ENCODE measurements at places on chromosomes 1 and 21.
A peak's percentile ranks its signal among the peaks of the same experiment; 100 is the strongest.

GRCh38 chr1:112798292-112798691, 83.2 kb upstream of the PPM1J start:
- DNase-seq = no peak

DNA sequence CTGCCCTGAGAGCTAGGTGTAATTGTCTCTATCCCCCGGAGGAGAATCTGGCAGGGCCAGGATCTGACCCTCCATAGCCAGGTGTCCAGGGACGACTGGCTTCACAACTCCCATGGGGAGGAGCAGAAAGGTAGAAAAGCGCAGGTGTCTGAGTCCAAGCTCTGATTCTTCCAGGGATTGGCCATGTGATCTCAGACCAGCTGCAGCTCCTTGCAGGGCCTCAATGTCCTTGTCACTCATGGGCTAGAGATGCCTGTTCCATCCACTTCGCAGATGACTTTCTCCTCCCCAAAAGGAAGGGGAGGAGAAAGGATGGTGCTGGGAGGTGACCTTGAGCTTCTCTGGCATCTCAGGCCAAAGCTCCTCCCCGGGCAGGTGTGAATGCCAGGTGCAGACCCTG, 22.7 kb downstream of the HSPG2 start:
- no peak for DNase-seq

- no peak for DNase-seq
Measured at GRCh38 chr1:210381934-210382333, 53.2 kb downstream of the HHAT start.

DNA sequence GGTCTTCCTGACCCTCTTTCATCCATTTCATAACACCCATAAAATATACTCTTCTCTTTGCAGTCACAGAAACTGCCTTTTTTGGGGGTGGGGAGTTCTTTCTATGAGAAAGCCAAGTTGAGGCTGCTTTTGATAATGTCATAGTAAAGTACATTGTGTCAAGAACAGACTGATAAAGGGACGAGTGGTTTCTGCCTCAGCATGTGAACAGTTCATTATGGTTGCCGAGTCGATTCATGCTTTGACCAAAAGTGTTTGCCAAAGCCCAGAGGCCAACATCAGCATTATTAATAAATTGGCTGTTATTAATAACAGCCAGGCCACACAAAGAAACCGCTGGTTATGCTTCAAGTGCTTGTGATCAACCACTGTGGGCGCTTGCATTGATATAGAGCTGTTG, 162.0 kb downstream of the HUNK start:
- DNase-seq = no peak

DNA sequence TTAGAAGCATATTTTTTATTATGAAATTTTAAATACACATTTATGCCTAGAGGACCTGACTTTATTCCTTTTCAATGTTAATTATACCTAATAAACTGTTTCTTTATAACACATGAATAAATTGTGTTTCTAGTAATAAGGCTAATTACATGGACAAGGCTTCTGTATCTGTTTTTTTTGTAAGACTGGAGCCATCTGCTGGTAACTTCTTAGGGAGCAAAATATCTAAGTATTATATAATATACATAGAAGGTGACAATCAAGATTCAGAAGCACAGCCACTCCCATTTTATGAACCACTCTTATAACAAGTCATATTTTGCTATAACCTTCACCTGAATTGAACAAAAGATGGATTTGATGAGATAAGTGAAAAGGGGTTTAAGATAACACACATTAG, 84.2 kb downstream of the LBR start:
- no peak for DNase-seq

- no peak for DNase-seq
Measured at GRCh38 chr1:110155878-110156522, 5.7 kb downstream of the SLC6A17 start.

GRCh38 chr1:202576816-202577215, 133.4 kb downstream of the SYT2 start:
- DNase-seq = no peak

- DNase-seq = no peak
Measured at GRCh38 chr1:167210966-167211674, 9.6 kb upstream of the POU2F1 start.

GRCh38 chr21:44730951-44731579, 19.7 kb upstream of the TSPEAR start:
- no peak for DNase-seq

GRCh38 chr1:18630511-18631495, at the start of gene PAX7:
Gene PAX7 (plus strand): TSS chr1:18630846. CDS start chr1:18631604, 758 bp downstream.
- no peak for DNase-seq

DNA sequence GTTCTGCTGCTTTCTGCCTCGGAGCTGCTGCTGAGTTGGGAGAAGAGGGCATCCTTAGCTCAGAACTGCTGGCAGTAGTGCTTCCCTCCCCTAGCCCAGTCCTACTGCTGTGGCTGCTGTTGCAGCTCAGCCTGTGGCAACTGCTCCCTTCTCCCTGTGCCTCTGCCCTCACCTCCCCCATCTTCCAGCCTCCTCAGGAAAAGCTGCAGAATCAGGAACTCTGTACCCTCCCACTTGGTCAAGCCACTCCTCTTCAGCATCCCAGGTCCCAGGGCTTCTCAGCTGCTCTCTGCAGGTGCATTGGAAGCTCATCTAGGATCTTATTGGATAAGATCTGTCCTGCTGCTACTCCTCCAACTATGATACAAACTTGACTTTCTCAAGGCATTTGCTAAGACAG, 316.7 kb downstream of the BRINP2 start:
- DNase-seq = no peak

DNA sequence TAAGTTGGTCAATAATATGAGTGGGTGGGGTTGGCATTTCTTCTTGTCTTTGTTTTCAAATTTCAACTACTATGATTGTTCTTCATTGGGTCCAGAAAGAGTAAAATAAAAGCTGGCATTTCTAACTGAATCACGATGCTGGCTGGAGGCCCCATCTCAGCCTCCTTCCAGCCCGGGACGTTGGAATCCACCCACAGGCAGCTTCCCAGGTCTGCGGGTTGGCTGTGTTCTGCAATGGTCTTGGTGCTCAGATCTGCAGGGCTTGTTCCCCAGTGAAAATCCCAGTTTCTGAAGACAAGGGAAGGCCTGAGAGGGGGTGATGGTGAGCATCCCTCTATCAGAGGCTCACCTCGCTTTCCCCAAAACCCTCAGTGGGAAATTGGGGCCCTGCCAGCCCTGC, 54.7 kb upstream of the ARHGEF16 start:
- no peak for DNase-seq

- no peak for DNase-seq
Measured at GRCh38 chr1:43267291-43267805, 2.4 kb upstream of the TMEM125 start.

GRCh38 chr1:16260814-16261213, 23.8 kb upstream of the CPLANE2 start:
- no peak for DNase-seq

DNA sequence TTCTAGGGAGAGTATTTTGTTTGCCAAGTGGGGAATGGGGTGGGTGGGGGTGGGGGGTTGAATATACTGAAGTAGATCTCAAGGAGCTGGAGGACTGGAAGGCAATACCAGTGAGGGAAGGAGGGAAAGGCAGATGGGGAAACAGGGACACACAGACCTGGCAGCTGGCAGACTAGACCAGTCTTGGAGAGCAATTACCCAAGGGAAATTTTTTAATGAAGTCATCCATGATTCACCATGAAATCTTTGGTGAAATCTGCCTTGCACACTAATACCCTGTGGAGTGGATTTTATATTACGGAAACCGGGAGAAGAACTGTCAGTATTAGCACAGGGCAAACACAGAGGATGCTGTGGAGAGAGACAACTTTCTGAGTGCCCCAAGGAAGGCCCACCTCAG, 29.7 kb upstream of the MARK1 start:
- no peak for DNase-seq

- DNase-seq = peak; percentile 40
Measured at GRCh38 chr1:155085504-155086127, 7.0 kb downstream of the EFNA3 start.

- no peak for DNase-seq
Measured at GRCh38 chr21:15823486-15824150, 93.8 kb downstream of the USP25 start.

GRCh38 chr1:33918368-33918767, 54.5 kb downstream of the HMGB4 start:
- DNase-seq = no peak

- no peak for DNase-seq
Measured at GRCh38 chr21:18030248-18030647, 211.1 kb upstream of the C21orf91 start.

DNA sequence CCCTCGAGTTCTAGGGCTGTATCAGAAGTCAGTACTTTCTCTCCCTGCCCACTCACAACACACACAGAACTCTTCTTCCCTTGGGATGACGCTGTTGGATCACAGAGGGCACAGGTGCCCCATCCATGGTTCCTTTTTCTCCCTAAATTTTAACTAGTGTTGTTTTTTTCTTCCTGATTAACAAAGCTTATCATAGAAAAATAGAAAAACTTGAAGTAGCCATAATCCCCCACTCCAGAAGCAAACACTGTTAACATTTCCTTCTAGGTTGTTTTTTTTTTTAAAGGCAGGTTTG, 27.5 kb downstream of the NAV1 start:
- no peak for DNase-seq

DNA sequence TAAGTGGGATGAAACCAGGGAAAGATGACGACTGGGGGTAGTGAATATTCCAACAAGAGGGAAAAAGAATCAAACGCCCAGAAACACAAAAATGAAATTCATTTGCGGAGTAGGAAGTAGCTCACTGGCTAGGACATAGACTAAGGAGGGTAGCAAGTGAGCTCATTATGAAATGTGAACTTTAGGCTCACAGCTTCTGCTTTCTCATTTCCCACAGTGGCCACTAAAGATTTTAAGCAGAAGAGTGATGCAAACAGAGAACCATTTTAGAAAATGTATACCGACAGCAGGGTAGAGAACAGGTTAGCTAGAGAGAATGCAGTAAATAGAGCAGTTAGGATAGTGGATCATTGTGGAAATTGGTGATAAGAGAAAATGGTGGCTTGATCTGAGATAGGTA, 3.5 kb downstream of the CD48 start:
- DNase-seq = no peak

- DNase-seq = no peak
Measured at GRCh38 chr1:5959667-5960230, 32.5 kb downstream of the NPHP4 start.

GRCh38 chr21:45150638-45151131, 76.3 kb downstream of the ADARB1 start:
- no peak for DNase-seq

DNA sequence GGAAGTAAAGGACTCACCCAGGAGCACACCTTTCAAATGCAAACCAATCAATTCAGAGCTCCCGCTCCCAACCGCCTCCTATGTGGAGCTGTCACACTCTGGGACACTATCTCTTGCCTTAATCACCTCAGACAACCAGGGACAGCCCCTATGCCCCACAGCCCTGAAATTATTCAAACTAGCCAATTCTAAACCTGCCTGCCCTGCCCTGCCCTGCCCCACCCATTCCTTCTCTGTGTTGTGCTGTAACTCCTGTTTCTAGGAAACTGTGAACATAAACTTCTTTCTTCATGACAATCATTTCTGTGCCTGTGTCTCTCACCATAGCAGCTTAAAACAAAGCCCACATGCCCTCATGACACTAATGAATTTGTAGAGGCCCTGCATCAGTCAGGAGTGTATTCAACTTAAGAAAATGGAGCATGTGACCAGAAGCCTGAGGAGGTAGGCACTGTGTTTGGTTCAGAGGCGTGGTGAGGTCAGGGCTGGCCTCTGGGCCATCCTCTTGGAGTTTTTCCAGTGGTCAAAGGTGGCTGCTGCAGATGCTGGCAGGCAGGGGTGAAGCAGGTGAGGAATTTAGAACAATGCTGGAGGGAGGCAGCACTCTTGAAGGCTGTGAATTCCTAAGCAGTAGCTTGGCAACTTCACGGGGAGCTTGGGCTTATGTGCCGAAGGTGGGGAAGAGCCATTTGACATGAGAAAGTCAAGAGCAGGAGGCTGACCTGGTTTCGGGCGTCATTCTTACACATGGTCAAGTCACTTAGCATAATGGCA, 74.5 kb downstream of the RHOU start:
- DNase-seq = no peak

- no peak for DNase-seq
Measured at GRCh38 chr1:82807563-82807962, 1006.8 kb downstream of the ADGRL2 start.

DNA sequence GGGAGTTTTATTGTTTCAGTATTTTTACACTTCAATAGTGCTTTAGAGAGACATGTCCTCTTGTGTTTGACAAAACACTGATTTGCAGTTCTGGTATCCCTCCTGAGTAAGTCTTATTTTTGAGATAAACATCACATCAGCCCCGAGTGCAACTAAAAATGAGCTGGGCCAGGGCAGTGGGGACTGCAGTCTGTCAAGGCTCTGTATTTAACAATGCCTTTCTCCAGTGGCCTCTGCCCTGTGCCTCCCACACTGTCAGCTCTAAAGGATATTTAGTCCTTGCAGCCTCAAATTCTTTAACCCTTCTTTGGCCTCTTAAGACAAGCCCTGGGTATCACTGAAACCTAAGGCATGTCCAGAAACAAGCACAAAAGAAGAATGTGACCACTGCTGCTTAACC, 160.6 kb downstream of the ST6GALNAC5 start:
- DNase-seq = no peak

GRCh38 chr1:150233359-150234308, 2.3 kb downstream of the ANP32E start:
- no peak for DNase-seq

DNA sequence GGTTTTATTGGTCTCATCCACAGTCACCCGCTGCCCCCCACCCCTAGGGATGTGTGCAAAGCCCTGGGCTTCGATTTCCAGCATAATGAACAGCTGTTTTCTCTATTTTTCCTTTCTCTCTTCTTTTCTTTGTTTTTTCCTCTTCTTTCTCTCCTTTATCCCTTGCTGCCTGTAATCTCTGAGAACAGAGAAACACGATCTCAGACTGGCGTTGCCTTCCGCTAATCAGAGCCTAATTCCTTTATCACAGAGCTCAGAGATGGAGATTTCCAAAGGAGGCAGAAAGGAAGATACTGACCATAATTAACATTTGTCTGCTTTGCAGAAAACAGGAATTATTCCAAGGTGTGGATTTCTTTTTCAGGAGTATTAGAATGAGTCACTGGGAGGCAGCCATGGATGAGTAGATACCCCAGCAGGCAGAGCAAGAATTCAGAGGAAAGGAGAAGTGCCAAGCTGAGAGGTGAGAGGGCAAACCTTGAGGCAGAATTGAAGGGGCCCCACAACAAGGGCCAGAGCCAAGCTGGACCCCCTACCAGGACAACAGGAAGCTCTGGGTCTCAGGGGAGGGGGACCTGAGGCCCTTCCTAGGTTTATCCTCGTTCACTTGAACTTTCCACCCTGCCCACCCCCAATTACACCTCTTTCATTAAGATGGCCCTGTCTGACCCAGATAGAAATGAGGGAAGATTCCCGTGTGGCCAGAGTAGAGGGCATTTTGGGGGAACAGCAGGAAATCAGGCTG, 33.3 kb downstream of the MATN1 start:
- DNase-seq = no peak

- DNase-seq = no peak
Measured at GRCh38 chr21:42316891-42317290, 1.7 kb upstream of the TFF3 start.

Data from esophagus squamous epithelium (tissue), 5 donors.